Activated CD8-positive, alpha-beta T cell treated with anti-CD3 and anti-CD28 coated beads, Interleukin-2, amount 10 ng/mL, durations not matched to agents 7 days and 5 days (primary cell): ENCODE measurements at places on chromosomes 12 and 14.

DNA sequence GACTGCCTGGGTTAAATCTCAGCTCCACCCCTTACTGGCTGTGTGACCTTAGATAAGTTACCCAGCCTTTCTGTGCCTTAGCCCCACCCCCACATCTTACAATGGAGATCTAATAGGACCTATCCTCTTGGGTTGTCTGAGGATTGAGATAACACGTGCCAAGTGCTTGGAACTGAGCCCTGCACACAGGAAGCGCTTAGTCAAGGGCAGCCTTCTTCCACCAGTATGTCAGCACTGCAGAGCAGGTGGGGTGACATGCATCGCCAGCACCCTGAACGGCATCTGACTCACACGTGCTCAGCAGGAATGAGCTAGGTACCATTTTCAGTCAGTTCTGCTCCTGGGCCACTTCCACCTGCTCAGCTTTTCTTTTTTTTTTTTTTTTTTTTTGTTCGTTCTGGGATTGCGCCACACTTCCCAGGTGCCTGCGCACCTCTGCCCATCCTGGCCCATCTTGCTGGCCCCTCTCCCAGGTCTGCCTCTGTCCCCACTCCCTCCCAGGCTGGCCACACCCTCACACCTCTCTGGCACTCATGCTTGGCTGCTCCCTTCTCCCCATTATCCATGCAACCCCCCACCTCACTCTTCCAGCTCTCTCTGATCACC is 19.6 kb downstream of the LGMN start:
- no peak for DNase-seq

DNA sequence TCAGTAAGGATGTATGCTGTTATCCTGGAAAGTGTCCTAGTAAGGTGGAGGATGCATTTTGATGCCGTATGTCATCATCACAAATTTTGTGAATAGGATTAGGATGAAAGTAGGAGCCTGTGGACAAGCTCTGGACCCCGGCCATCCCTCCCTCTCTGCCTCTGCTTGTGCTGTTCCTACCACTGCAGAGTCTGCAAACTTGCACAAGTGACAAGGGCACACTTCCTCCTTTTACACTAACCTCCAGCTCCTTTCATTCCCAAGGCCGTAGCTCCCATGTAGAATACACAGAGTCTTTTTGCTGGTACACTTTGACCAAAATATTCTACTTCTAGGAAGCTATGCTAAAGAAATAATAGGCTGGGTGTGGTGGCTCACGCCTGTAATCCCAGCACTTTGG is 13.3 kb upstream of the TMCC3 start:
- no peak for DNase-seq

DNA sequence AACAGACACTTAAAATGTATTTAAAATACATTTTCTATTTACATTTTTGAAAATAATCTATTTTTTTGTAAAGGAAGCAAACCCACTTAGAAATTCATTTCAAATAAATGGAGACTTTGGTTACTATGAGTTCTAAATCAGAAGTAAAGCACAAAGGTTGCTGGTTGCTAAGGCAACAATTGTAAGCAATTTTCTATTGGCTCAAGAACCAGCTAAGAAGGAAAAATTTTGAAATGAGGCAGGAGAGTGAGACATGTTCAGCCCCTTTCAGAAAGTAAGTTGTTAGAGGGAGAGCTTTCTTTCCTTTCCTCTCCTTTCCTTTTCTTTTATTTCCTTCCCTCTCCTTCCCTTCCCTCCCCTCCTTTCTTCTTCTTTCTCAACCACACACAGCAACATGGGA is 80.7 kb downstream of the PRMT8 start:
- DNase-seq = no peak

DNA sequence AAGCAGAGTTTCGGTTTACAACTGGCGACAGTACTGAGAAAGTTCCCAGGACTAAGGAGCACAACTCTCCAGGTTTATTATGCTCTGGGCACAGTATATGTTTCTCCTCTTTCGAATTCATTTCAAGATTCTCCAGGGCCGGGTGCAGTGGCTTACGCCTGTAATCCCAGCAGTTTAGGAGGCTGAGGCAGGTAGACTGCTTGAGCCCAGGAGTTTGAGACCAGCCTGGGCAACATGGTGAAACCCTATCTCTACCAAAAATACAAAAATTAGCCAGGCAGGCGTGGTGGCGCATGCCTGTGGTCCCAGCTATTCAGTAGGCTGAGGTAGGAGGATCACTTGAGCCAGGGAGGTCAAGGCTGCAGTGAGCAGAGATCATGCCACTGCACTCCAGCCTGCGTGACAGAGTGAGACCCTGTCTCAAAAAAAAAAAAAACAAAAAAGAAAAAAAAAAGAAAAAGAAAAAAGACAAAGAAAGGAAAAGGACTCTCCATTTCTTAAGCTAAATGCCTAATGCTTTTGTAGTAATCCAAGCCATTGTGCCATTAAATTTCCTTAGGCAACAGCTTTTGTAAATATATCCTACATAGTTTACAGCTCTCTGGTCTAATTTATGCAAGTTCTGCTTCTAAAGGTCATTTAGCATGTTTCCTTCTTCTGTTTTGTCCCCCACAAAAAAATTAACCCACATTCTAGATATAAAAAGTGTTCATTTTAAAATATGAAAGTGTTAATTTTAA is 34.8 kb downstream of the ATL1 start:
- no peak for DNase-seq

GRCh38 chr12:27424631-27425230 is 21.8 kb upstream of the SMCO2 start:
- no peak for DNase-seq
